ENCODE measurements at places on chromosomes 16 and 17.

DNA sequence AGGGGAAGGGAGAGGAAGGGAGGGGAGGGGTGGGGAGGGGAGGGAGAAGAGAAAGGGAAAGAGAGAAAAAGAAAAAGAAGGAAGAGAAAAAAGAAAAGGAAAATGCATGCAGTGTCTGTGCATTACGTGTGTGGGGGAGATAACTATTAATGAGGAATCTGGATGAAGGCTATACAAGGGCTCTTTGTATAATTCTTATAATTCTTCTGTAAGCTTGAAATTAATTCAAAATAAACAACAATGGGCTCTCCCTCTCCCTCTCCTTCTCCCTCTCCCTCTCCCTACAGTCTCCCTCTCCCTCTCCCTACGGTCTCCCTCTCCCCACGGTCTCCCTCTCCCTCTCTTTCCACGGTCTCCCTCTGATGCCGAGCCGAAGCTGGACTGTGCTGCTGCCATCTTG lies 143.4 kb downstream of the VPS53 start:
- no peak for DNase-seq

DNA sequence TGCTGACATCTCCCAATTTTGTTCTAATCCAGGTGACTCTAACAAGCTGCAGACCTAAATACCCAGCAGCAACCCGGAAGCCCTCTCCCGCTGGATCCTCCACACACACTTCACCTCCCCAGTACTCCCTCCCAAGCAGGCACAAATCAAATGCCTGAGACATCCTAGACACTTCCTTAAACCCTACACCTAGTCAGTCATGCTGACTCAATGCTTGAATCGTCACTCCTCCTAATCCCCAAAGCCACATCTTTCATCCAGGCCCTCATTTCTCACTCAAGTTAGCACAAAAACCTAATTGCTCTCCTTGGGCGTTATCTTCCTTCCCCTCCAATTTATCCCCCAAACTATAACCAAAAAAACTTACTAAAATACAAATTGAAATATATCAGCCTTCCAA lies 32.7 kb downstream of the CMC2 start:
- no peak for DNase-seq

DNA sequence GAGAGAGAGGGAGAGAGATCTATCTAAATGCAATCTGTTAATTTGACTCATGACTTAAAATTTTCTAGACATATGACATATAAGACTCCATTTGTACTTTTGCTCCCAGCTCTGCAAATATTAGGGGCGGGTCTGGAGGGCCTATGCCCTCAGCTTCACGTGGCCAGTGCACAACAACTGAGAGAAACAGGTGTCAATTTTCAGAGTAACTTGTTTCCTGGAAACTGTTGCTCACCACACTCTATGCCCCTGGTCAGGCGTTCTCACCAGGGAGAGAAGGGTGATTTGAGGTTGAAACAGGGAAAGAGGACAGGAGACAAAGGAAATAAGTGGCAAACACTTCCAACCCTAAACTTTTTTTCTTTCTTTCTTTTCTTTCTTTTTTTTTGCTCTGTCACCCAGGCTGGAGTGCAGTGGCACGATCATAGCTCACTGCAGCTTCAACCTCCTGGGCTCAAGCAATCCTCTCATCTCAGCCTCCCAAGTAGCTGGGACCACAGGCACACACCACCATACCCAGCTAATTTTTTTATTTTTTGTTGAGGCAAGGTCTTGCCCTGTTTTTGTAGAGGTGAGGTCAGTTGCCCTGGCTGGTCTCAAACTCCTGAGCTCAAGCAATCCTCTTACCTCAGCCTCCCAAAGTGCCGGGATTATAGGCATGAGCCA lies 270.0 kb downstream of the SLC39A11 start:
- no peak for DNase-seq

GRCh38 chr17:76671912-76672262 lies 28.3 kb upstream of the ST6GALNAC1 start:
- no peak for DNase-seq

DNA sequence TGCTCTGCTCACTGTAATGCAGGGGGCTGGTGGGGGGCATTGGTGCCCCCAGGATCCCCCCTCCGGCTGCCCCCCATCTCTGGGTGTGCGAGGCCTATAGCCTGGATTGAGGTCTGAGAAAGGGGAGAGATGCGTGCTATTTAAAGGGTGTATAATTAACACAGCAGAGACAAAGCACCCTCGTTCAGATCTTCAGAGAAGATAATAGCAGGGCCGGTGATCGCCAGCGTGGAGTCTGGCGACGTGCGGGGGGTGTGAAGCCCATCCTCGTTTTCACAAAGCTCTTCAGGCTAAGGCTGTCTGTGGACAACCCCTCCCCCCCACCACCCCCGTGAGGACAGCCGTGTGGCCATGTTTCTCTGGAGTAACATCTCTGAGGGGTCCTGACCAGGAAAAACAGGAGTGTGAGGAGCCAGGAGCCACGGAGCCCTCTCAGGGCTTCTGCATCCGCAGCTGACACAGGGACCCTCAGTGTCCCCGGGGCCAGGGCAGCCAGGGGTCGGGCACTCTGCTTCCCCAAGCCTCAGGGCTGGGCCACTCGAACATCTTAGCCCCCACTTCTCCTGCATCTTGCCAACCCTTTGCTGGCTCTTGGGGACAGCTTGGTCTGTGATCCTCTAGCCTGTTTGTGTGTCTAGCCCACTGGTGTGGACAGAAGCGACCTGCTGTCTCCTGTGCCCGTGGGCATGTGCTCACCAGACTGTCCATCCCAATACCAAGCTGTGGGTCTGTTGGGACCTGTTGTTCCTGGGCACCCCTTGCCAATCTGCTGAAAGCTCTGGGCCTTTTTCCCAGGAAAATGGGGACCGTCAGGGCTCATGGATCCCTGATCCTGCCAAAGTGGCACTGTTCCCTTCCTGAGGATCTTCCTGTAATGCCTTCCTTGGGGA lies 58.9 kb downstream of the BAIAP2 start:
- DNase-seq: no peak

DNA sequence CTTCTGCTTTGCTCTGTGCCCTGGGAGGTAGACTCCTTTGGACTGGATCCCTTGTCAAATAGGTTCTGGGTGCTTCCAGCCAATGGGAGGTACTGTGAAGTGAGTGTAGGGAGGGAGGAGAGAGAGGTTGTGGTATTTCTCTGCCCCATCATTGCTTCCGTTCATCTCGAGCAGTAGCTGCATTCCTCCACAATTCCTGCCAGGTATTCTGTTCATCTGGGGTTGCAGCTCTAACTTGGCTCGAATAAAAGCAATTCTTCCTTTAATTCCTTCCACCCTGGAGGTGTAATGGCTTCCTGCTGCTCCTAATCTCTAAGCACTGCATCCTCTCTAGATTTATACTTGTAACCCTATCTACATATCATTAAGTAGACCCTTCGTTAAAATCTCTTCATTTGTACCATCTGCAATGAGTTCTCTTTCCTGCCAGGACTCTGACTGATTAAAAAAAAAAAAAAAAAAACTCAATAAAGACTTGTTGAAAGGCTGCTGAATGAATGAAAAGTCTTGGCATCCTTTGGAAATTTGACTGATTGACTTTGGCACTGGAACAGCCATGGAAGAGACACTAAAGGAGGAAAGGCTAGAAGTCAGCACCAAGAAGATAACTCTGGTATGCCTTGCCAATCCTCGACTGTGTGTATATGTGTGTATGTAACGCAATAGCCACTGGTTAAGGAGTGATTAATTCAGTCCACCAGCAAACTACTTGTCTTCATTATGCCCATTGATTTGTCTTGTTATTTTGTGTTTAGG lies 616.9 kb upstream of the SOX9 start:
- DNase-seq: no peak

DNA sequence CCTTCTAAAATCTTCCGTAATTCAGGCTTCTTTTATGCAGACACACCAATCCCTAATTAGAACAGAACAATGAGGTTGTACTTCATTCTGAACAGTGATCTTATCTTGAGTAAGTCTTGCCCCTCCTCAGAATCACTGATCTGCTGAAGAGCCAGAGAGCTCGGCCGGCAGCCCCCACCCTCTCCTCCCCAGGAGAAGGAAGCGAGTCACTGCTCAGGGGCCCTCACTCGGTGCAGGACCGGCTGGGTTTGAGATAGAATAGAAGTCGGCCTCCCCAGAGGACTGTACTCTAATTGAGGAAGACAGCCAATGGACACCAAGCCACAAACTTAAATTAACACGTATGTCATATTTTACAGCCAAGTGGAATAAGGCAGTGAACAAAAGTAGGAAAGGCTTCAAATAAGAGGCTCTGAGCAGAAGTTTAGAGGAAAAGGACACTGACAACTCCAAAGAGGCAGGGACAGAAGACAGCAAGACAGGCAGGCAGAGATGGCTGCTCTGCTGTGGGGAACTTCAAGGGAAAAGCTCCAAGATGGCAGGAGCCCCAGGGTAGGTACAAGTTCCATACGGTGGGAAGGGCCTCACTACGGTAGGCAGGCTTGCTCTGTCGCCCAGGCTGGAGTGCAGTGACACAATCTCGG lies 18.6 kb downstream of the CREBBP start:
- DNase-seq: no peak

GRCh38 chr16:81649561-81650184 lies 129.4 kb upstream of the PLCG2 start:
- no peak for DNase-seq

- DNase-seq: no peak
These were observed 15.3 kb downstream of the TMEM98 start for GRCh38 chr17:32943206-32943605.

DNA sequence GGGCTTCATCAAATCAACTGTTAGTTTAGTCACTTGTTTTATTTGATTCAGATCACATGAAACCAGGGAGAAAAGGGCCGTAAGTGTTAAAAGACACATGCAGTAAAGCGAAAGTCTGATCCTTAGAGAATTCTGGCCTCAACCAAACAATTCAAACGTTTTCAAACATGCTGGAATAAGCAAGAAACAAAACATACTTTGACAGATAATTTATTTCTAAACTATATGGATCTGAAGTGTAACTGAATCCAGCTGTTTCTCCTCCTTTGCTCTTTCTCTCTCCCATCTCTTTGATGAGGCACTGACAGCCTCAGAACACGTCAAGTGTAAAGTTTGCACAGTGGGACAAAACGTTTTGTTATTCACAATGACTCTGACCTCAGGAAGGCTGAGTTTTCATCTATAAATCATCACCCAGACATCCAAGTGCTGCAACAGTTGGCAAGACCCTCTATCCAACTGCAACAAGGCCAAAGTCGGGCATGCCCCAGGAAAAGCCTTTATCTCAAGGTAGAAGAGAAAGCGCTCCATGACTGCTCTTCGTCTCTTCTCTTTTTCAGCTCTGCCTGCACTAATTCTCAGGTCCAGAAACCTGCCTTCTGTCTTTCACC lies 267.1 kb upstream of the MYOCD start:
- no peak for DNase-seq

GRCh38 chr16:24950275-24950674 lies 64.9 kb downstream of the ARHGAP17 start:
- DNase-seq: no peak

DNA sequence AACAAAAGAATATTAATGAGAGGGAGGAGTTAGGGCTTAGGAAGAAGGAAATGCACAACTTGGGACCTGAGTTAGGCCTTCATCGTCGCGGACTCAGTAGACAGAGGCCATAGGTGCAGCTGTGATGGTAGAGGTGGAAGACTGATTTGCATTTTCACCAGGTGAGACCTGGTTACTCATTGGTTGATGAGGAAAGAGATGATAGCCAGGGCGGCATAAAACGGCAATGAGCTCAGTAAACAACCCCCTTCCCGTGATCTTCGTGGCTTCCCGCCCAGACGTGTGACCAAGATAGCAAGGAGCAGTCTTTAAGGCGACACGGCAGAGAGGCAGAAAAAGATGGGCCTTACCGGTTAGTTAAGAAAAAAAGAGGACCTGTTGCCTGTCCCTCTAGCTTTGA lies at the start of gene TMC5:
Gene TMC5, plus strand, starts transcription at position 244 of the 400 bp plus-strand sequence. CDS start 22,156 bp downstream, outside the sequence.
- no peak for DNase-seq

DNA sequence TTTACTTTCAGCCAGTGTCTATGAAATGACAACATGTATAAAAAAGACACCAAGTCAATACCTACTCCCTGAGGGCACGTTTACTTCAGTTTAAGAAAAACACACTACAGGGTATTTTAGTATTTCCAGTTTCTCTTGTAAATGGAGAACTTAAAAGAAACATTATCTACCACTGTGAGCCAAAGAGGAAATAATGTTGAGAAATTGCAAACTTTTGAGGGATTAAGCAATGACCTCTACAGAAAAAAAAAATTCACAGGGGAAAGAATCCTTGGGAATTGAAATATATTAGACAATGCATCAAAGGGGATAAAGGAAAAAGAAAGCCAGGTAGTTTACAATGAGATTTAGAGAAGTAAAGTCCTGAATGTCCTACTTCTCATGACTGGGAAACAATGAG lies 126.0 kb downstream of the KCNJ2 start:
- no peak for DNase-seq

DNA sequence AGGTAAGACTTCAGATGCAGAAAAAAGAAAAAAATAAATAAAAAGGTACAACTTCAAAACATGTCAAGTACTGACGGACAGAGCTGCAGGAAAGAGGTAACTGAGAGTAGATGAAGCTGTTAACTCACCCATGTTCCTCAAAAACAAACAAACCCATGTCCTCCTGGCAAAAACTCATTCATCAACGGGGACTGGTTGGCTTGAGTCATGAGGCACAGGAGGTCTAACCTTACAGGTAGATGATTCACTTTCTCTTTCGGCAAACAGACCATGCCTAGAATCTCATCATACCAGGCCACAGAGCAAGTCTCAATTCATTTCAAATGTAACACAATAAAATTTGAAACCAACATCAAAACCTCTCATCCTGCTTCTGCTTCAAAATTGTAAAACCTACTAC lies 12.3 kb upstream of the FASN start:
- no peak for DNase-seq

DNA sequence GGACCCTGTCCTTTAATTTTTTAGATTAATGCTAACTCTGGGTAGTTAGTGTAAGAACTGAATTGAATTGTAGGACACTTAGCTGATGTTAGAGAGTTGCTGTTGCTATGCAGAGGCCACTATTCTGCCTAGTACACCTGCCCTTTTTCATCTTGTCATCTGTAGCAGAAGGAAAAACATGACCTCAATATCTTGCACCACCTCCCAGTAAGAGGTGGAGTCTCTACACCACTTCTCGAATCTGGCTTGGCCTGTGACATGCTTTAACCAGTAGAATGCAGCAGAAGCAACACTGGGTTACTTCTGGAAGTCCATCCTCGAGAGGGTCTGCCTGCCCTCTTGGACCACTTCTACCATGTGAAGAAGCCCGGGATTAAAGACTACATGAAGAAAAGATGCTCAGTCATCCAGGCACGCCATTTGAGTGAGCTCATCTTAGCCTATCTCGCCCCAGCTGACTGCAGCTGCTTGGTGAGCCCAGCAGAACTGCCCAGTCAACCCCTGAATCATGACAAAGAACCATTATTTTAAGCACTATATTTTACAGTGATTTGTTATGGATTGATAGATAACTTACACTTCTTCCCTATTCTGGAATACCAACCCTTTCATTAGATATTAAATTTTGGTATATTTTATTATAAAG lies 153.5 kb downstream of the MYO1D start:
- DNase-seq: no peak
